Left lung (tissue), 14 donors: ENCODE measurements at places on chromosomes 3 and 15. TPM values are rescaled to one million over a fixed set of nuclear protein-coding genes. Genes with fewer than 3 reads are reported as not detected.
A peak's percentile ranks its signal among the peaks of the same experiment; 100 is the strongest.

The MKRN3 gene
- not detected for total RNA-seq

DNA sequence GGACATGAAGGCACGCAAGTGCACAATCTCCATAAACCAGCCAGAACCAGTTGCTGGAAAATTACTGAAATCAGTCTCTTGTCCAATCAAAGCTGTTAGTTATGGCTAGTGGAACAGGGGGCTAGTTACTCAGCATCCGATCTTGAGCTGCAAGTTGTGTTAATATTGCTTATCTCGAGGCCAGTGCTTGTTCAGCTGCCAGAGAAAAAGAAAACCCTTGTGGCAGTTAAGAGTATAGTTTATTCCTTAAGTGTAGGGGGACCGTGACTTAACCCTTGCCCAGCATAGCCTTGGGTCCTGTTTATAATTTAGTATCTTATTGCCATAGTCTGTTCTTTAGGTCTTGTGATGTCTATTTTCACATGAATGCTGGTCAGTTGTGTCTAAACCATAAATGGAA is 268.5 kb downstream of the CD47 start:
- no peak for DNase-seq

DNA sequence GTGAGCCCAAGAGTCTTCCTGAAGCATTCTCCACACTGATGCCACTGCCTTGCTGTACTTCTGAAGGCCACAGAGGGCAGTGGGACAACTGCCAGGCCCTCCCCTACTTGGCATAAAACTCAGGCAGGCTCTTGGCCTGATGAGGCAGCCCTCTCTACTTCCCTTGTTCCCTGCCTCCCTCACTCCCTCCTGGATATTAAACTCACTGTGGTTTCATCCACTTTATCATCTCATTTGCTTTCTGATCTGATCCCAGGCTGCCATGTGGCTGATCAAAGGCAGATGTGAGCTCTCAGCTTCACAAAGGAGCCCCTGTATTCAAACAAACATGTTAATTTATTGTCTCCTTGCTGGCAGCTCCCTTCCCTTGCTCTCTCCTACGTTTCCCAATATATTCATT is 533.5 kb downstream of the IGSF11 start:
- DNase-seq = peak; percentile 39

DNA sequence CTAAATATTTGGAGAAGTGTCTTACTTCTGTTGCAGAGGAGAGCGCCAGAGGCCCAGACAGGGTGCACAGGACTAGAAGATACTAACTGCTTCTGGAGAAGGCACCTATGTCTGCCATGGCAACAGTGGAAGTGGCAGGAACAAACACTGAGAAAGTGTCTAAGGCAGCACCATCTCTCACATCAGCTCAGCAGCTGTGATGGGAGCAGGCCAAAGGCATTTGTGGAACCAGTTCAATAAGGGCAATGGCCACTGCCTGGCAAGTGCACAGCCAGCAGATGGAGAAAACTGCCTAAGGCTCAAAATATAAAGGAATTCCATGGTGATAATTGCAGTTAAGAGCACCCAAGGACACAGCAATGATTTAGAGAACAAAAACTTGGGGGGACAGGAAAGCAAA is 563.0 kb upstream of the CCDC54 start:
- DNase-seq = no peak

GRCh38 chr15:78065284-78065872 is 12.1 kb downstream of the TBC1D2B start:
- DNase-seq = no peak
